ENCODE measurements at places on chromosomes 4 and X. TPM values are rescaled to one million over a fixed set of nuclear protein-coding genes. Genes with fewer than 3 reads are reported as not detected.

- DNase-seq: no peak
Measured at GRCh38 chr4:106049490-106049889, 154.2 kb downstream of the NPNT start.

GRCh38 chr4:2599304-2599654 is 62.8 kb downstream of the FAM193A start:
- no peak for DNase-seq

GRCh38 chrX:112190646-112191045 is 108.1 kb upstream of the TRPC5 start:
- no peak for DNase-seq

GRCh38 chr4:38925492-38926413 is 58.1 kb downstream of the FAM114A1 start:
- no peak for DNase-seq

DNA sequence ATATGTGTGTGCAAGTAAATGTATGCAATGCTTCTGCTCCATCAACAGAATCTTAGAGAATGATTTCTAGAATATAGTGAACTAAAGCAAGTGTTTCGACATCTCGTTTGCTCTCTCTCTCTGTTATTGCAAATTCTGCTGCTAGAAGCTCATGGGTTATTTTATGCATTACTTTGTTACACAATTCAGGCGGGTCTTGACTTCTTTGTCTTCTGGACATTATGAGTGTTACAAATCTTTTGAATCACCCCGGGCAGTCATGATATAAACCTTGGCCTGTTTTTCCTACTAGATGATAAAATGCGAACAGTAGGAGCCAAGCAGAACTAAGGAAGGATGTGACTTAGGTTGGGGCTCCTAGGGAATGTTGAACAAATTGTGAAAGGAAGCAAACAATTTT is 166.4 kb upstream of the SFRP2 start:
- no peak for DNase-seq

GRCh38 chr4:92497141-92497540 is 193.4 kb downstream of the GRID2 start:
- DNase-seq: no peak

The RIPPLY1 gene
- polyA plus RNA-seq: not detected

The UGT8 gene
- 105 TPM for polyA plus RNA-seq

The MFAP3L gene
- 0.22 TPM for polyA plus RNA-seq

The GALNT7 gene
- polyA plus RNA-seq: 16.8 TPM
